ENCODE measurements at places on chromosomes 2 and 18.

GRCh38 chr2:112740527-112740926 is 19.7 kb downstream of the NT5DC4 start:
- no peak for DNase-seq

DNA sequence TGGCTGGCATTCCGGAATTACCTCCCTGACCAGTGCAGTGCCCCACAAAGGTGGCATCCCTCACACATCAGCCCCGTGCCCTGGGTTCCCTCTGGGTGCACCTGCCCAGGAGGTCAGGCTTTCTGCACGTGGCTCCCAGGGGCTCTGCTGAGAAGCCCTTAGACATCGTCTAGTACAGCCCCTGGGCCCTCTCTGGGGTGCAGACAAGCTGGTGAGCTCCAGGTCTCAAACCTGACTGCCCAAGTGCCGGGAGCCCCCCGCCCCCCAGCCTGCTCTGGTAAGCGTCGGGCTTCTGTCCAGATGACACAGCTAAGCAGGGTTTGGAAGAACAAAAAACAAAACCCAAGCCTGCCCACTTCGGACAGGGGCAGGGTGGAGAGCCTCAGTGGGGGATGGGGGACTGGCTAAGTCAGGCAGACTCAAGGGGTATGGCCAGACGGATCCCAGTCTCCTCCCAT is 20.2 kb downstream of the TWIST2 start:
- no peak for DNase-seq

- no peak for DNase-seq
Observed at GRCh38 chr2:29311458-29311857, 196.2 kb downstream of the CLIP4 start.

DNA sequence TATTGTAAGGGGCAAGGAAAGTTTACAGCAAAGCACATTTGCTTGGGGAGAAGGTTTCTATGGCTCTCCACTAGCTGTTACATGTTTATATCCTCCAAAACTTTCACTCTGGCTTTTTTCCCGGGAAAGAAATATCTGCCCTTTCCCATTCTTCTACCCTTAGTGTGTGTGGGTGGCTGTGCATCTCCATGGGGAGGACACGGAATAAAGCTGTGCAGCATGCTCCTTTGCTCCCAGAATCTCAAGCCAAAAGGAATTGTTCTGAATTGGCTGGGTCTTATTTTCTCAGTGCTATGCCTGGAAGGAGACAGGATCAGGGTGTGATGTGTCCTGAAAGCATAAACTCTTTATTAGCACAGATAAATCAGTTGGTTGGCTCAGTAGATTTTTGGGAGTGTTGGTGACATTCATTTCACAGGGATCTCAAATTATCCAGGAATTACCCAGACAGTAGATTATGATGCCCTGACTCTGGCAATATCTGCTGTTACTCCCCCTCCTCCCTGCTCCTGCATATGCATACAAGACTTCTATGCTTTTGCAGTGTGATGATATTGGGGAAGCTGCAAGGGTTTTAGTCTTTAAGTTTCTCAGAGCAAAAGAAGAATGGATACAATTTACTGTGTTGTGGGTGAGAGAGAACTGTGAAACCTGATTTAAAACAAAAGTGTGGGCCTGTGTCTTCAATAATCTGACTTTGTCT is 63.1 kb downstream of the PARD3B start:
- no peak for DNase-seq

DNA sequence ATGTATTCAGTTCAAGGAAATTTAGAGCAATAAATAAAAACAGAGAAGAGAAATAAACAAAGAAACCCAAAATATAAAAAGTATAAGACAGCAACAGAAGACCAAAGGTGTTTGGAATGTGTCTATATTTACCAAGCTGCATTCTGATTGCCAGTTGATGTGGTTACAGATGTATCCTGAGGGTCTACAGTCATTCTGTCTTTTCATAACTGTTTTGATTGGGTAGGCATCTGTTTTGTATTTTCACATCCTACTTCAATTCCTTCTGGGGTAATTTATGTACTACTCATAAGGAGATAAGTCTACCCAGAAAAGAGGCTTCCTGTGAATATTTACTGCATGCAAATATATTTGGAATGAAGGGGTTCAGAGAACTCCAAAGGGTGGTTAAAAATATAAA is 596.8 kb upstream of the GCFC2 start:
- no peak for DNase-seq

DNA sequence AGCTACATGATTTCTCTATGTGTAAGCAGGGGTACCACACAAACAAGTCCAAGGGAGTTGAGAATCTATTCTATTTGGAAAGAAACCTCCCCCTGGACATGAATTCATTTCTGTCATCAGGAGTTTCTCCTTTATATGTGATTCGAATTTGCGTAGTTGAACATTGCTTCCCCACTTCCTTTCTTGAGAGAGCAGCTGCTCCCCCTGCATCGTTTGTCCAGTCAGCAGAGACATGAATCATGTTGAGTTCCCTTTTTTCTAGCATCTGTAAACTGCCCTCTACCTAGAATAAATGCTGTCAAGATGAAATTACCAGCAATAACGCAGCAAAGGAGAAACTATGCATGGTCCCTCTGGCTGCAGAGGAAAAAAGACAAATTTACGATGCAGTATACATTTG is 73.8 kb downstream of the KIF5C start:
- no peak for DNase-seq

DNA sequence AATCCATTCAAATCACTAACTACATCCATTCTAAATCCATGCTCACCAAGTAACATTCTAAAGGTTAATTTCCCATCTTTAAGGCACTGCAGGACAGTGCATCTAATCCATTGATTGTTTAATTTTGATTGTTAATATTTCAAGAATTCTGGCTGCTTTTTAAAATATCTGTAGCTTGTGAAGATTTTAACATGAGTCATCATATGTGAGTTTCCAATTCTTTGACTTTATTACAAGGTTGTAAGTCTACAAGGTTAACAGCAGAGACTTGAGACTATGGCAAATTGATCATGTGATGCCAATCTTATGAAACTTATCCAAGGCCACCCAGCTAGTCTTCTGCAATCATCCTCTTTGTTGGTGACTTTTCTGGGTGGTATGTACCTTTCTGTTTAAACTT is 349.2 kb upstream of the ZC3H15 start:
- no peak for DNase-seq

DNA sequence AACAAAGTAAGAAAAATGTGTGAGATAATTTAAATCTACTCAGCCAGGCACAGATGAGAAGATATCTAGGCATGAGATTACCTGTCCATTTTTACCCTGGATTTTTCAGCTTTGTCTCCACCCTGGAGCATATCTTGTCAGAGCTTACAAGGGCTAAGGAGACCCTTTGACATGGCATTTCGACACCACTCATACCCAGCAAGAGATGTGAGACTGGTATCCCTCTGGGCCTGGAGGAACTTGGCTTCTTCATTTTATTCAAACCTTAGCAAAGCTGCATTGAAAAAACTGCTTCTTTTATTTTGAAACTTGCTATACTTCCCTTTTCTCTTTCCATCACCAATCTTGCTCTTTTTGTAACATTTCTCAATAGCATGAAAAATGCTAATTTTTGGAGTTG is 194.9 kb upstream of the HNMT start:
- DNase-seq: no peak

GRCh38 chr2:236819275-236820002 is 249.8 kb downstream of the ACKR3 start:
- DNase-seq: no peak

- no peak for DNase-seq
Observed at GRCh38 chr2:150572961-150573395, 85.5 kb upstream of the RND3 start.
